ENCODE measurements at places on chromosomes 4 and X.

GRCh38 chr4:37443137-37443536 is 198.6 kb downstream of the NWD2 start:
- DNase-seq: no peak

DNA sequence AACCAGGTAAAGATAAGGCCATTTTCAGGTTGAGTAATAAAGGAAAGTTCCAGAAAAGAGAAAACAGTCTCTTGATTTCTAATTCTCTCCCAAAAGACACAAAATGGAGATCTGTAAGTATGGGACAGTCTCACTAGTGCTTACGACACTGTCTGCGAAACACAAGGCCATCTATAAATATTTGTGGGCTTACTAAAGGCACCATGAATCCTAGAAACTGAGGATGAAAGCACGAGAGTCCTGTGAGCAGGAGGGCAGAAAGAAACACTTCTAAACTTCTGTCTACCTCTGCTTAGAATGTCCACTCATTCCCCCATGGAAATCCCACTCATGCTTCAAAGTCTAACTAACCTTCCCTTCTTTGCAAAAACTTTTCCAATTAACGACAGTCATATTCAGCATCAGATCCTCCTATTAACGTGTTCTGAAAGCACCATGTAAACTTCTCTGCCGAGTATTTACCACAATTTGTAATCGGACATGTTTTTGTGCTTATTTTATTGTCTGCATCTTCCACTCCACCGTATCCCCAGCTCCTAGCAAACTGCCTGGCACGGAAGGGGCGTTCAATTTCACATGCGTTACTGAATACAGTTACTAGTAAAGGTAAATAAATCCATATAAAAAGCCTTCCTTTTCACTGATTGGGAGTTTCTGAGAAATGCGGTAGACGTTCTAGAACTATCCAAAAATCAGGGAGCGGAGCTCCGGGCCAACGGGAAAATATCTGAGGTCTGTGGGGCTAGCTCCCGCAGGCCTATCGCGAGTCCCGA is 665 bp downstream of the PSMD10 start:
- peak; percentile 11 for DNase-seq

DNA sequence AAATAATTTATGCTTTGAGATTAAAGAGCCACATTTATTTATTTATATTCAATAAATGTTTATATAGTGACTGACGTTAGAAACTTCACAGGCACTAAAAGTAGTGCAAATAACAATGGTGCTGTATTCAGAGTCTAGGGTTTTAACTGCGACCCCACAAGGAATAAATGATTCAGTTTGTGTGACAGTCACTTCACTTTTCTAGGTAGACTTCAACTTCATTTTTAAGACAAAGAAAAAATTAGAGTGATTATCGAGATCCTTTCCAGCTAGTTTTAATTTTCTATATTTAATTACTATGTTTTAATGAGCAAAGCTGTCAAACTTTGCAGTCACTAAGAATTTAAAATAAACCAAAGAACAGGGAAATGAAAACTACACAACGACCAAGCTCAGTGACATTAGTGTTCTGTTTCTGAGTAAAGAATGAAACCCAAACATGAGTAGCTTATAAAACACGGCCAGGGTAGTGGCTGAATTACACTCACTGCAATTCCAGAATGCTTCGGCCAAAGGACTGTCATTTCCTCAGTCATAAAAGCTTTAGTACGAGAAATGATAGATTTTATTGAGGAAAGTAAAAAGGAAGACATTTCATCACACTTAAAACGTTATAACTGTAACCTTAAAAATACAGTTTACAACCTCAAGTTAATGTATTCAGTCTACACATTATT is 38.6 kb downstream of the ADGRA3 start:
- no peak for DNase-seq

- no peak for DNase-seq
These were observed 321.9 kb downstream of the CFAP47 start for GRCh38 chrX:36241397-36241796.

DNA sequence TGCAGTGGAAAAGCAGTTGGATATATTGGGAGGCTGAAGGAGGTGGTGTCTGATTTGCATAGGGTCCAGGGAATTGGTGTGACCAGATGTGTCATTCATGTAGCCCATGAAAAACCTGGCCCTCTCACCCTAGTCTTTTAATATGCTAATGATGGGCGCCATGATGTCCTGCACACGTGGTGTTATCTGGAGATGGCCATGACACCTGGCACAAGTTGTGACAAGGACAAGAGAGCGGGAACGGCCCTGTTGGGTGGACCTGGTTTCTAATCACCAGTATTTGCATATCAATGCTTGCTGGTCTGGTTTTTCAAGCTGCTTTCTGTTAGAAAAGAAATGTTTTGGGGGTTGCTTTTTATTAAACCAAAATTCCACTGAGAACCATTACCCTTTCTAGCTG is 87.4 kb downstream of the ZXDA start:
- no peak for DNase-seq

DNA sequence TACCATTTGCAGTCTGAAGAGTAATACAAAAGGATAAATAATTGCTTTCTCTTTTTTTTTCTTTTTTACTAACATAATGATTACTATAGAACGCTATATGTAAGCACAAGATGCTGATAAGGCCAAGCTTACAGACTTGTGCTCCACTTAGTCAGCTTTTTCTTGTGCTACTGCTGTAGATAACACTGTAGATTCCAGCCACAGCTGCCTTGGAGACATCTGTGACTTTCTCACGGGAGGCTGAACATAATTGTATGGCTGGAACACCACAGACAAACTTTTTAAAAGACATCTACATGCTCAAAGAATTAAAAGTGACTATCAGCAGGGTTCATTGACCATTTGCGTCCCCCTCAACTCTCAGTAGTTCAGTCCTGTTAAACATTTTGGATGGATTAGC is 381.7 kb upstream of the AMOT start:
- no peak for DNase-seq

GRCh38 chrX:56233682-56234081 is 1.5 kb downstream of the KLF8 start:
- no peak for DNase-seq

DNA sequence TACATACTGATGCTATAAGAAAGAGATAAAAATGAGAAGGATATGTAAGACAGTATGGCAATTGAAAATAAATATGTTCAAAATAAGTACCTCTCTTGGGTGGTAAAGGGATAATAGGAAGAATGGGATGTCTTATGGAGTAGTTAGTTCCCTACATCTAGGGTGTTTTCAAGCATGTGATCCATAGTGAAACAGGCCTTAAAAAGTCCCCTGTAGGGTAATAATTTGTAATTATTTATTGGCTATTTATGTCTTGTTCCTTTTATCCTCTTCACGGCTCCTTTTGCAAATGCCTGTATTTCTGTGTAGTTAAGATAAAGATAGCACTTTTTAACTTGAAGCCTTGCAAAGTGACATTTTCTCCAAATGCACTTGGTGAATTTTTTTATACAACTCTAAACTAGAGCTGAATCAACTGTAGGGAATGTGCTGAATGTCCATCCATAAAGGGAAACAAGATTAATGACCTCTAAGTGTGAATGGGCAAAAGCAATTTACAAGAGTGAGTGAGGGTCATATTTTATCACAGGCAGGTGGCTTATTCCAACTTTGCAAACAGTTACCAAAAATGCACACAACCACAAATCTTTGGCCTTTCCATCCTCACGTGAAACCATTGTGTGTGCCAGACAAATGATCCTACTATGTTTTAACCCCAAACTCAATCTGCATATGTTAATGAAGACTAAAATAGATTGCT is 299.0 kb downstream of the KCNIP4 start:
- no peak for DNase-seq

- no peak for DNase-seq
These were observed 27.4 kb upstream of the CCSER1 start for GRCh38 chr4:90099812-90100211.

- no peak for DNase-seq
These were observed 45.1 kb downstream of the RPS3A start for GRCh38 chr4:151144329-151145072.

DNA sequence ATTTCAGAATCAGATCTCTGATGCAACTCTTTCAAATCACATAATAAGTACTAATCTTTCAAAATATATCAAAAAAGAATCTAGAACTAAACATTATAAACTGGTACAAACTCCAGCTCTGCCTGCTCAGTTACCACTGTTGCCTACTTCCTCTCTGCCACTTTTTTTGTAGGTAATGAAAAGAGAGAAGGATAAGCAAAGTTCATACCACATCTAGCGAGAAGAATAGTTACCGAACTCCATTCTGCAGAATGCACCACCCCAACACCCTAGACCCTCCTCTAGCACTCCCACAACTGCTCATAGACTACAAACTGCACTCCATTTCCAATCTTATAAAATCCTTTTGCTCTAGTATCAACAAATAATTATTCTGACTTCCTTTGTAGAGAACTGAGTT is 19.7 kb upstream of the LRBA start:
- DNase-seq: no peak

- DNase-seq: no peak
These were observed 962.0 kb downstream of the CCSER1 start for GRCh38 chr4:91089178-91089577.

DNA sequence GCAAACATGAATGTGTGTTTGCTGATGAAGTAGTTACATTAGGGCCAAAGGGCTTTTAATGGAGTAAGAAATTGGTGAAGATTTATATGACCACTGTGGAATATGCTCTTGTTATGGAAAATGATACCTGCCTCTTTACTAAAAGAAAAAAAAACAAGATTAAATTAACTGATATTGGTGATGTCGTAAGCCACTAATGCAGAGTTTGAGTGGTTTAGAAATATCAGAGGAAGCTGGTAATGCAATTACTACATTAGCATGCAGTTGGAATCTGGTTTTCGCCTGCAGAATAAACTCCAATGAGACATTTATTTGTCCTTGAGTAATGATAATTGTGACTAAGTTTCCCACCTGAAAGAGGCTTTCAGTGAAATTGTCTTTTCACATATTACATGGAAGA is 597.9 kb downstream of the GALNTL6 start:
- DNase-seq: no peak

- peak; percentile 16 for DNase-seq
These were observed 6.2 kb upstream of the GABRA4 start for GRCh38 chr4:46999566-46999965.

DNA sequence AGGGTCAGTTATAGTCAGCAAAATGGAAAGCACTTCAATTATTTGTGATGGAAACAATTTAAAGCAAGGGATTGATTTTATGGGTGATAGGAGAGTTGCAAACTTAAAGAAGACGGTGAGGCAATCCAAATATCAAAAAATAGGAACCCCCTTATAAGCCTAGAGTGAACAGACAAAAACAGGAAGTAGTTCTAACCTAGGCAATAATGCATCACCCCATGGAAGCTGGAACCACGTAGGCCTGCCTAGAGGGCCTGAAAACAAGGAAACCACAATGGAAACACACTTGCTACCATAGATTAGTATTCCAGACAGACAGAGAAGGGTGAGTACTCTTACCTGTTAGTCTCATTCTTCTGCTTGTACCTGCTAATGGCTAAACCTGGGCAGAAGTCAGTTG is 13.5 kb upstream of the GK2 start:
- DNase-seq: no peak

GRCh38 chrX:67523932-67524331 is 19.9 kb upstream of the AR start:
- DNase-seq: no peak

GRCh38 chrX:84830836-84831235 is 172.8 kb upstream of the APOOL start:
- no peak for DNase-seq

- no peak for DNase-seq
These were observed 45.0 kb upstream of the ARHGEF6 start for GRCh38 chrX:136825771-136826170.

All from brain microvascular endothelial cell (primary cell).